ENCODE measurements at places on chromosomes 3 and 15.

DNA sequence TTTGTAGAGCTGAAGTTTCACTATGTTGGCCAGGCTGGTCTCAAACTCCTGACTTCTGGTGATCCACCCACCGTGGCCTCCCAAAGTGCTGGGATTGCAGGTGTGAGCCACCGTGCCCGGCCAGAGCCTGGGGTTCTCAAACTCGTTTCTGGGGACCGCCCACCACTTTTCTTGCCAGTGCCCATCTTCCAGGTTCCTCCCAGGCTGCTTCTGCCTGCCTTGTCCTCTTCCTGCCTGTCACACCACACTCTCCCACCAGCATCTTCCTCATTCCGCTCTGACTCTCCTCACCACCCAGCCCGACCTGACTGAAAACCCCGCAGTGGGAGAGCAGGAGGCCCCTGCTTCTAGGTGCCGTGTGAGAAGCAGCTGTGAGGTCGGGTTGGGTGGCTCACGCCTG, 3.1 kb upstream of the DYNLT2B start:
- DNase-seq, result no peak

- DNase-seq, result no peak
Observed at GRCh38 chr3:168457954-168458539, 362.3 kb upstream of the GOLIM4 start.

GRCh38 chr3:191244242-191244867, 45.3 kb downstream of the OSTN start:
- no peak for DNase-seq

GRCh38 chr3:114221165-114221880, 16.1 kb downstream of the ZNF80 start:
- DNase-seq, result no peak

GRCh38 chr3:142168514-142168913, 19.2 kb upstream of the TFDP2 start:
- no peak for DNase-seq

GRCh38 chr3:69445024-69445423, 59.1 kb upstream of the FRMD4B start:
- DNase-seq, result no peak

- DNase-seq, result no peak
Observed at GRCh38 chr3:132900481-132900880, 137.7 kb upstream of the TMEM108 start.

GRCh38 chr3:129065720-129066073, 5.1 kb downstream of the GP9 start:
- no peak for DNase-seq

DNA sequence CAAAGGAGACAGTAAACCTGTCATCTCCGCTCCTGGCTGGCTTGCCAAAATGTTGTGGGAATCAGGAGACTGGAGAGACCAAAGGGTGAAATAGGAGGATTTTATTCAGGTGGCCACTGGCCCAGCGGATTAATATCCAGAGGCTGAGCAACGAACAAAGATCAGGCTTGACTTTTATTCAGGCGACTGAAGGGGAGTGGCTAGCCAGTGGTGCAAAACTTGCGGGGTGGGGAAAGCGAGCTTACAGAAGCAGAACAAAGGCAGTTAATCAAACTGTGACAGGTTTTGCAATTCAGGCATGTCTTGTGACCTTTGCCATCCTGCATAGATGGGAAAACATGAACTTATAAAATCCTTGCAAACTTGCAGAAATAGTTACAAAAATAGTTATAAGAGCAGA, 19.8 kb upstream of the ACAD9 start:
- no peak for DNase-seq

GRCh38 chr3:59321881-59322540, 272.2 kb upstream of the CFAP20DC start:
- no peak for DNase-seq

GRCh38 chr3:130480736-130481135, 36.2 kb upstream of the COL6A6 start:
- no peak for DNase-seq

DNA sequence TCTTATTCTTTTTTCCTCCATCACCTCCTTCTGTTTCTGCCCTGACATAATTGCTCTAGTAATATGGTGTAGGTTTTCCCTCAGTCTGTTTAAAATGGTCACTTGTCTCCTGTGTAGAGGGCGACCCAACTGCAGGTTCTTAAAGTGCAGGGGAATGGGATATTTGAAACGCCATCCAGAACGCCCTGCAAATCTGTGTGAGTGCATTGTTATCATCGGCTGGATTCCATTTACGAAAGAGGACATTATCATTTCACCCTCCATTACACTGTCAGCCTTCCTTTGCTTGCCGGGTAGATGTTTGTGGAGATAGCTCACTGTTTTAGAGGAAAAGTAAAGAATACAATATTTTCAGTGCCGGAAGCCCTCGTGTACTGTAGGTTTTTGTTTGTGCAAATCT, 354.0 kb downstream of the LRTM1 start:
- DNase-seq, result no peak

- no peak for DNase-seq
Observed at GRCh38 chr3:33145901-33146580, 32.2 kb downstream of the CRTAP start.

DNA sequence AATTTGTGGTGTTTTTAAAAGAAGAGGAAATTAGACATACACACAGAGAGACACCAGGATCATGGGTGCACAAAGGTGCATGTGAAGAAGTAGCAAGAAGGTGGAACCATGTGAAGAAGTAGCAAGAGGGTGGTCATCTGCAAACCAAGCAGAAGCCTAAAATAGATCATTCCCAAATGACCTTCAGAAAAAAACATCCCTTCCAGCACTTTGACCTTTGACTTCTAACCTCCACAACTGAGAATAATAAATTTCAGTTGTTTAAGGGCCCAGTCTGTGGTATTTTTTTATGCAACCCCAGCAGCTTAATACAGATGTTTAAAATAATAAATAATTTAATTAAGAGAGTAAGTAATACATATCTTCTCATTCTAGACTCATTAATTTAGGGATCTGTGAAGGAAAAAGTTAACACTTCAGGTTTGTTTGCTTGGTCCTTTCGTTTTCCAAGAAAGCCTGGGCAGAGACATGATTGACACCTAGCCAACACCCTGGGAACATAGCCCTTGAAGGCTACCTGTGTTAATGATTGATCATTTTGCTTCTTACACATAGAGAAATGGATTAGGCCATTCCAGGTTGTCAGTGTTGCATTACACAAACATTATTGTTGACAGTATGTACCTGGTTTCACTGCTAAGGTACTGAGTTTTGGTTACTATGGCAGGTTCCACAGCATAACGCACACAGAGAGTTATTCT, 1331.2 kb upstream of the GBE1 start:
- DNase-seq, result no peak

Data from cortex of kidney (tissue), 1 donor.